Activated CD4-positive, alpha-beta T cell treated with anti-CD3 and anti-CD28 coated beads, Interleukin-2, amount 10 ng/mL, durations not matched to agents 7 days and 5 days (primary cell): ENCODE measurements at places on chromosomes 2 and 18. TPM values are rescaled to one million over a fixed set of nuclear protein-coding genes. Genes with fewer than 3 reads are reported as not detected.

DNA sequence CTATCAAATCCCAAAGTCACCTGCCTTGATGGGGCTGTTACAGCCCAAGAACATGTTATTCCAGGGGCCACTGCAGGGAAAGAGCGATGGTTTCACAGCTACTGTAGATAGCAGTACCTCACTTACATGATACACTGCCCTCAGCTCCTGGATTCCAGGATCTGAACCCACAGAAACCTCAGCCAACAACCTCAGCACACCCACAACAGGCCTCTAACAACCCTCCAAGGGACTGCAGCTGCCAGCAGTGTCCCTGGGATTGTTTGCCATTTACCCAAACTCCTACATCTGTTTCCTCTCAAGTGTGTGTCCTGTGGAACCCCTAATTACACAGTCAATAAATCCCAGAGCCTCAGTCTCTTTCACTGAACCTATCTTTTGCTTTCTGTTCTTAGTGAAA is 28.2 kb downstream of the OSBPL1A start:
- no peak for DNase-seq

DNA sequence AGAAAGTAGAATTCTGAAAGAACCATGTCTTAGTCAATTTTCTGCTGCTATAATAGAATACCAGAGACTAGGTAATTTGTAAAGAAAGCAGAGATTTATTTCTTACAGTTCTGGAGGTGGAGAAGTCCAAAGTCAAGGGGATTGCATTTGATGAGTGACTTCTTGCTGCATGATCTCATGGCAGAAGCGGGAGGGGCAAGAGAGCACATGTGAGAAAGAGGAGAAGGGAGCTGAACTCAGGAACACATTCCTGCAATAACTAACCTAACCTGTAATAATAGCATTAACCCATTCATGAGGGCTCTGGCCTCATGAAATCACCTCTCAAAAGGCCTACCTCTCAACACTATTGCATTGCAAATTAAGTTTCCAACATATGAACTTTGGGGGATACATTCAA is 797.5 kb upstream of the POU3F3 start:
- no peak for DNase-seq

- no peak for DNase-seq
Measured at GRCh38 chr18:69626643-69627242, 226.1 kb downstream of the DOK6 start.

DNA sequence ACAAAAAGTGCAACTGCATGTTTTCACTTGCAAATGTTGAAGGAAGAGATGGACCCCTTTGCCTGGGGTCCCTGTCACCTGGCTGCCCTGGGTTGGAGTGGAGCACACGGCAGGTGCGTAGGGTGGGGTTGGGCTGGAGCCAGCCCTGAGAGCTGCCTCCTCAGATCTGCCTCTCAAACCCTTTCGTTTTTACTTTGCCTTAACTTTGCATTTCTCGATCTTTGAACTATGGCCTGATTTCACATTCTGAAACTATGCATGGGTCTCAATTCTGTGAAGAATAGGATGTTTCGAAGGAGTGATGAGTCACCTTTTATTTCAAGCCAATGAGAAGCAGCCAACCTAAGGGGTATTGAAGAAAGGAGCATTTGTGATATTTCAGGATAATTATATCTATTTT is 132.8 kb downstream of the ACOXL start:
- DNase-seq: peak; percentile 34

GRCh38 chr18:57640236-57640635 is 18.6 kb upstream of the NARS1 start:
- no peak for DNase-seq

The TRABD2A gene
- total RNA-seq: 70.2 TPM
